Natural killer cell treated with Interleukin-12 subunit alpha and Interleukin-12 subunit beta and Interleukin-15 and Interleukin-18, amount 100 ng/mL, for 72 hours (primary cell): ENCODE measurements at places on chromosomes 3 and 15.

DNA sequence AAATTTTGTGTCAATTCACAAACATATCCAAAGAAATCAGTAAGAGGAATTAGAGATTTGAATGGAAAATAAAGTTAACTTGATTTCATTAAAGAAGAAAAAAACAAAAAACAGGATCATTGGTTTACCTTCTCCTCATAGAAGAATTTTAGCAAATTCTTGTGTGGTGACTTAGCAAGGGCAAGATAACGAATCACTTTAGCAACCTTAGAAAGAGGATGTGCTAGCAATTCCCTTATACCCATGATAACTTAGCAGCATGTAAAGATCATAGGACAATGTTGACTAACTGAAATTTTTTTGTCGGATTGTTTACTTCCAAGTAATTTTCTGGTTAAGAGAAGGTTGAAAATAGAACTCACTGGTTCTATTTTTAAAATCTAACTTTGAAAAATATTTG lies 609.3 kb downstream of the GBE1 start:
- no peak for DNase-seq

GRCh38 chr3:57423335-57423734 lies 120.8 kb downstream of the DNAH12 start:
- no peak for DNase-seq

DNA sequence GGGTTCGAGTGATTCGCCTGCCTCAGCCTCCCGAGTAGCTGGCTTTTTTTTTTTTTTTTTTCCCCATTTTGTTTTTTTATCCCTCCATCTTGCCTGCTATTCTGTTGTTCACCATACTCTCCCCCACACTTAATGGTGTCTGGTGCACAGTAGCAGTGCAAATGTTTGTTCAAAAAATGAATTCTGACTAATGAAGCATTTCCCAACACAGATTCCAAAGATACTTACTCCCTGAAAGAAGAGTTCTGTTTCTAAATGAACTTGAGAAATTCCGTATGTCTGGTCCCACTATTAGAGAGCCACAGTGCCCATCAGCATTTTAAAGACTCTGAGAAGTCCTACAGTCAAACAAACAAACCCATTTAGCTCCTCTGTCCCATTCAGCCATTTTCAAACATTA lies 9.5 kb downstream of the EDEM1 start:
- no peak for DNase-seq

GRCh38 chr3:43465109-43465508 lies 156.7 kb downstream of the ANO10 start:
- DNase-seq, result no peak
